ENCODE measurements at places on chromosomes 3 and 15. TPM values are rescaled to one million over a fixed set of nuclear protein-coding genes. Genes with fewer than 3 reads are reported as not detected.

SLC25A36 gene
- total RNA-seq: 59.3 TPM

GPR149 gene
- not detected for total RNA-seq

NANOGP8 gene
- not detected for total RNA-seq

TLR9 gene
- total RNA-seq: under 0.01 TPM

ADPRH gene
- total RNA-seq: 1.7 TPM

EAF2 gene
- total RNA-seq: 3.7 TPM

SERPINI2 gene
- not detected for total RNA-seq

HEXA gene
- total RNA-seq: 74.7 TPM

All from bronchial smooth muscle cell (primary cell).